Stimulated activated CD8-positive, alpha-beta memory T cell treated with anti-CD3 and anti-CD28 coated beads, Interleukin-7, amount 100 ng/mL, for 24 hours (primary cell): ENCODE measurements at places on chromosomes 4 and X.

- no peak for DNase-seq
Observed at GRCh38 chr4:25943312-25943711, 29.3 kb downstream of the SMIM20 start.

DNA sequence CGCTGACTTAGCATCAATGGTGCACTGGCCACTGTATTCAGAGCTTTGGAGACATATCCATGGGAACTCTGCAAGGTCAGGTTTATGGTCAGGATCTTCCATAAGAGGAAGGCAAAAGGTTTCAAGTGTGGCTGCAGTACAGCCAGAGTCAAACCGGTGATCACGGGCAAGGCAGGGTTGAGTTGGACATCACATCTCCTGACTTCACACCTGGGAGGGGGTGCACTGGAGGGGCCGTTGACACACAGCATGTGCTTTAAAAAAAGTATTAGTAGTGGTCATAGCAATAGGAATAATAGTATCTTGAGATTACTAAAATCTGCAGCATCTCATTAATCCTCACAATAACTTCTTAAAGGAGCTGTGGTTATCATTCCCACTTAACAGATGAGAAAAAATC, 28.9 kb upstream of the MAN2B2 start:
- DNase-seq, result no peak

DNA sequence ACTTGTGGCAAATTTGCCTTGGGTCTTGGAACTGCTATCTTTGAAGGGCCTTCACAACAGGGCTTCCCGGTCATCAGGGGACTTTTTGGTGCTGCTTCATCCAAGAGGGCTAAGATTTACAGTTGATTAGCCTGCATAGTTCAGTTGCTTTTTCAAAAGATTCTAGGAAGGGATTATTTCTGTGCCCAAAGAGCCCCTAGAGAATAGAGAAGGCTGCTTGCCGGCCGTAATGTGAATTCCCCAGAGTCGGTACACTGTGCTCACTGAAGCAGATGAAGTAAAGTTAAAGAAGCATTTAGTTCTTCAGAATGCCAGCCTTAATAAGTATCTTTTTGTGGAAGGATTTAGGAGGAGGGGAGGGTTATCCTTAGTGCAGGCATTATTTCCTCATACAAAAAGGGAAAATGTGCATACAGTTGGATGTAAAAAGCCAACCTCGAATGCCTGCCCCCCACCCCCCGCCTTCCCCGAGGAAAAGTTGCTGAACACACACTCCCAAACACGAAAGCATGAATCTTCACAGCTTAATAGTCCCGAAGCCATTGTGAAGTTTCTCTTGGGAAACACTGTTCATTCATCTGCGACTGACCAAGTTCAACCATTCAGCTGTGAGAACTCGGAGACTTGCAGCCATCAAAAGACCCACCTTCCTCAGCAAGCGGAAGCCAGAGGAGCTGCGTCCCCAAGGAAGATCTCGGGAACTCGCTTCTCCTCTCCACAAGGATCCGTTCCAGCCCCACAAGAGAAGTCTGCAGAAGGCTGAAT, 47.6 kb downstream of the ANOS1 start:
- DNase-seq, result no peak

GRCh38 chr4:30002341-30002740, 717.8 kb upstream of the PCDH7 start:
- DNase-seq, result no peak

GRCh38 chrX:110734271-110734670, 61.3 kb downstream of the CHRDL1 start:
- DNase-seq, result no peak

GRCh38 chr4:24917076-24917856, 4.4 kb upstream of the CCDC149 start:
- DNase-seq, result no peak

GRCh38 chr4:124937993-124938392, 225.5 kb upstream of the ANKRD50 start:
- no peak for DNase-seq

DNA sequence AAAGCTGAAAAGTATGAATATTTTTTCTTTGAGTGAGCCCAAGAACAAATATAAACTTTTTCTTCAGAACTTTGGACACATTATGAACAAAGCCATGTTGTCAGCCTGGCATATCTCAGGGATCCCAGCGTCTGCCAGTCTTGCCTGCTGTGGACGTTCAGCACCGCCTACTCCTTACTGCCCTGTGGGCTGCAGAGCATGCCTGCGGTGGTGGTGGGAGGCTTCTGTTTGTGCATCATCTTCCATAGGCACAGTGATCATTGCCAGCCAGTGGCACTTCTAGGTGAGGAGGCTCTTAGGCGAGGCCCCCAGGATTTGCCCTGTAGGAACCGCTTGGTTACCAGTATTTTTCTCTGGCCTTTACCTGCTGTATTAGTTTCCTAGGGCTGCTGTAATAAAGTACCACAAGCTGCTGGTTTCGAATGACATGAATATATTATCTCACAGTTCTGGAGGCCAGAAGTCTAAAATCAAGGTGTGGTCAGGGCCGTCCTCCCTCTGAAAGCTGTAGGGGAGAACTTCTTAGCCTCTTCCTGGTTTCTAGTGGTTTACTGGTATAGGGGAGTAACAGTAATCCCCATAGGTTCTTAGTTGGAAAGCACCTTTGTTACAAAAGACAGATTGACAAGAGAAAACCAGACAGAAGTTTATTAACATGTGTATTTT, 15.4 kb downstream of the ANXA3 start:
- DNase-seq, result no peak

- no peak for DNase-seq
Observed at GRCh38 chrX:21382715-21383114, 8.5 kb downstream of the CNKSR2 start.

DNA sequence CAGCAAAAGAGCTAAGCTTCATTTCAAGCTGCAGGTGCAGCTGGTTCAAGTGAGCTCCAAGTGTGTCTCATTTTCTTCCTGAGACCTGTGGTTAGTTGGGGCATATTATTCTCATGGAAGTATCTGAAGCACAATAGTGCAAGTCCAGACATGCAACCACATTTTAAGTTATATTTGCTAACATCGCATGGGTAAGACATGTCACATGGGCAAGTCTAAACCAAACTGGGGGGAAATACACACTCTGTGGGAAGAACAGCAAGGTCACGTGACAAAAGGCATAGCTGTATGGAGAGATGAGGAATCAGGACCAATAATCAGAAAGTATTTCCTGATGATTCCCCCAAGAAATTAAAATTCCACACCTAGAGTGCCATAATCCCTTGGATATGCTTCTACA, 94.9 kb upstream of the NDP start:
- DNase-seq, result no peak

DNA sequence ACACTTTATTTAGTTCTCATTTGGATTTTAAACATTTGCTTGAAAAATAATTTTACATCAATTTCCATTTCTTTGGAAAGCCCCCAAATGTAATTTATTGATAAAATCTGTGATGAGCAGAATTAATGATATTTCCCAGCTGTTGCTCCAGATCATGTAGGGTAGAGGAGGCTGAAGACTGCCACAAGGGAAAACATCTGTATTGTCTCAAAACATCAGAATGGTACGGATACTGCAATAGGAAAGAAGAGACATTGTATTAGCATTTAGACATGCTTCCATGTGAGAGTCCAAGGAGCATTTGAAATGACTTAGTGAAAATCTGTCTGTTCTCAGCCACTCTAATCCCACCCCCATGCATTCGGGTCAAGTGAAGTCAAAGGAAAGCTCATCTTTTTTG, 14.4 kb downstream of the ADH1A start:
- no peak for DNase-seq

DNA sequence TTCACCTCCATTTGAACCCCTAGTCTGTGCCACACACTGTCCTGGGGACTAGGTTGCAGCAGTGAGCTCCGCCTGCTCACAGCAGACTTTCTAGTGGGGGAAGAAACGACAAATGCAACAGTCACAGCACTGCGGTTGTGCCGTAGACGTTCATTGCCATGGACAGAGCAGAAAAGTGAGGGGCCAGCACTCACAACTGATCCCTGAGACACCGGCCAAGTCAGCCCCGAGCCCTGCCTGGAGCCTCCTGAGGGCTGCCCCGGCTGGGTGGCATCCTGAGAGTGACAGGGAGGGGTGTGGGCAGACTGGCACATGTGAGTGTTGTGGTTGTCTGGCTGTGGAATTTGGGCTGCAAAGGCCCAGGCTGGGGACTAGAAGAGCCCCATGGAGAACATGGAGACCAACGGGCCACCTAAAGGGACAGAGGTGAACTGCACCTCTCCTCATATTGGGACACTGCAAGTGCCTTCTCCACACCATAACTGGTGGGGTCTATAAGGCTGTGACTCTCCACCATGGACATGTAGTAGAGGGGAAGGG, 4.6 kb downstream of the DUSP9 start:
- no peak for DNase-seq

DNA sequence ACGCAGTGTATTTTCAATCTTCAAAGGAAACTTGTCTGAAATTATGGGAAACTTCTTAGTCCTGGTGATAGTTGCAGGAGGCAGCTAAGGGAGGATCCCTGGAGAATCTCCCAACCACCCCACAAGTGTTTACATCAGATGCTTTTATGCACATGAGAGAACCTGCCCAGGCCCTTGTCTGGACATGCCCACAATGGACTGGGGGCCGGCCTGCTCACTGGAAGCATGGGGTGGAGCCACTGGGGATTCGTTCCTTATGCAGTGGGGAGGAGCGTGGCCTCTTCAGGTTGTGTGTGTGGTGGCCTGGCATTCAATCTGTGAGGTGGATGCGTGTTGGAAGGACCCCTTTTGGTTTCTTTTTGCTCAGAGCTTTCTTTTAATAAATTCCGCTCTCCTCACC, 398.7 kb upstream of the PPP1R2C start:
- no peak for DNase-seq

DNA sequence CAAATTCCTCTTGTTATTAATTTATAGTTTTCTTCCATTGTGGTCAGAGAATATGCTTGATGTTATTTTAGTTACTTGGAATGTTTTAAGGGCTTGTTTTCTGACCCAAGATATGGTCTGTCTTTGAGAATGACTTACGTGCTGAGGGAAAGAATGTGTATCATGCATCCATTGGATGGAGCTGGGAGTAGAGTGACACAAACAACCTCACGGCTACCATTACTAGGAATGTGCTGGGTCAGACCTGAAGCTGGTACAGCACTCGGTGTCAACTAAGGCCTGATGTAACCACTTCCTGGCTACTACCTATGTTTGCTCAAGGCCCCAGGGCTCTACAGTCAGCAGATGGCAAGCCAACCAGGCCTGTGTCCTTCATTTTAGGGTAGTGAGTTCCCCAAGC, 257.8 kb downstream of the FAT4 start:
- DNase-seq, result no peak

GRCh38 chrX:150983521-150984168, 510 bp downstream of the HMGB3 start:
- DNase-seq, result no peak

DNA sequence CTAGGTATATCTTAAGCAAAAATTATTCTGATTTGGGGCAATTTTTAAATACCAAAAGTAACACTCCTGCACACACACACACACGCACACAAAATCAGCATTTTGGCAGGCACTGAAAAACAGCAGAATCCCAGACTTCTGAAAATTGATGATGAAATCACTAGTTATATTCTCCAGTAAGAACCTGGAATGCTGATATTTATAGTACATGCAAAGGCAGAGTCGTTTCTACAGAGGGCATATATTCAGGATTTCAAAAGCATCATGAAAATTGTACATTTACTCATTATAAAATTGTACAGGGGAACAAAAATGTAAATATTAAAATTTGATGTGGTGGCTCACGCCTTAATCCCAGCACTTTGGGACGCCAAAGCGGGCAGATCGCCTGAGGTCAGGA, 352.5 kb upstream of the PITX2 start:
- no peak for DNase-seq

DNA sequence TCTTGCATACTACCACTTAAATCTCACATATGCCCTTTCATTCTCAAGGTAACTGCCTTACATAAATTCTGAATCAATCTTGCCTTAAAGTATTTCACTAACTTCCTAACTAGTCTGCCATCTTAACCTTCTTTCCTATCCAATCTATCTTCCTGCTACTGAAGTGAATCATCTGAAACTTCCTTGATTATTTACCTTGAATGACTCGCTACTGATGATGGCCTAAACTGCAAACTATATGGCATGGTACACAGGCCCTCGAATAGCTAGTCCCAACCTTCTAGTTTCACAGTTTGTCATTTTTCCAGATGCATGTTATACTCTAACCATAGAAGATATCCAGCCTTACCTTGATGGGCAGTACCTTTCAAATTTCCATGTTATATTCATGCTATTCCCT, 19.9 kb downstream of the PHKA1 start:
- DNase-seq, result no peak

DNA sequence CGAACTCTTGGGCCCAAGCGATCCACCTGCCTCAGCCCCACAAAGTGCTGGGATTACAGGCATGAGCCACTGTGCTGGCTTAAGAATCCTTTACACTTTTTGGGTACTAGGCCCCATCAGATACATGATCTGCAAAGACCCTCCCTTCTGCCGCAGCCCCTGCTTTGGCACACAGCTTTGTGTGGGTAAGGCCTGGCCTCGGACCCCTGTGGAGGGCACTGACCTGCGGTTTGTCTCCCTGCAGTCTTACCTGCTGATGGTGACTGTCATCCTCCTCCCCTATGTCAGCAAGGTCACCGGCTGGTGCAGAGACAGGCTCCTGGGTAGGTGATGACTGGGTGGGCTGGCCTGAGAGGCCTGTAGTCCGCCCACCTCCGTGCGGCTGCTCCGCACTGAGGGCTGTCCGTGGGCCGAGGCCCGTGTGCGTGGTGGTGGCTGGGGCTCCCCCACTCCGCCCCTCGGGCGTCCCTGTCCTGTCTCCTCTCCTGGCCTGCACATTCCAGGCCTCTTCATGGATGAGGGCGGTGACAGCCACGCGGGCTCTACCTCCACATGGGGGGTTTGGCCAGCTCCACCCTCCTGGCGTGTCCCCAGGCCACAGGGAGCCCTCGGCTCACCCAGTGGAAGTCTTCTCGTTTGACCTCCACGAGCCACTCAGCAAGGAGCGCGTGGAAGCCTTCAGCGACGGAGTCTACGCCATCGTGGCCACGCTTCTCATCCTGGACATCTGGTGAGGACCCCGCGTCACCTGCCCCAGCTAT, 18.0 kb downstream of the DGKQ start:
- DNase-seq, result no peak

- no peak for DNase-seq
Observed at GRCh38 chr4:108336076-108336475, 167.3 kb upstream of the LEF1 start.

DNA sequence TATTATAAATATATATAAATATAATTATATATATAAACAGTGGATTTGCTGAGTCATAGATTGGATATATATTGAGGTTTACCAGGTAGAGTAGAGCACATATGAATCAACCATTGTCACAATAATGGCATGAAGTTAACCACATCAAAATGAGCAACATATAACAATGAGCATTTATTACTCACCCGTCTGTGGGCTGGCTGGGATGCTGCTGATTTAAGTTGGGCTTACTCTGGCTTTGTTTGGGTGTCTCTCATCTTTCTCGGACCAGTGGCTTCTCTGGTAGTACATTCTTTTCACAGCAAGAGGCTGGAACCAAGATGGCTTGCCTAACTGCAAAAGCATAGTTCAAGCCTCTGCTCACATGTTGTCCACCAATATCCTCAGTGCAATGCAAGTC, 111.7 kb upstream of the TAPT1 start:
- no peak for DNase-seq
